ENCODE measurements at places on chromosomes 16 and 17.

DNA sequence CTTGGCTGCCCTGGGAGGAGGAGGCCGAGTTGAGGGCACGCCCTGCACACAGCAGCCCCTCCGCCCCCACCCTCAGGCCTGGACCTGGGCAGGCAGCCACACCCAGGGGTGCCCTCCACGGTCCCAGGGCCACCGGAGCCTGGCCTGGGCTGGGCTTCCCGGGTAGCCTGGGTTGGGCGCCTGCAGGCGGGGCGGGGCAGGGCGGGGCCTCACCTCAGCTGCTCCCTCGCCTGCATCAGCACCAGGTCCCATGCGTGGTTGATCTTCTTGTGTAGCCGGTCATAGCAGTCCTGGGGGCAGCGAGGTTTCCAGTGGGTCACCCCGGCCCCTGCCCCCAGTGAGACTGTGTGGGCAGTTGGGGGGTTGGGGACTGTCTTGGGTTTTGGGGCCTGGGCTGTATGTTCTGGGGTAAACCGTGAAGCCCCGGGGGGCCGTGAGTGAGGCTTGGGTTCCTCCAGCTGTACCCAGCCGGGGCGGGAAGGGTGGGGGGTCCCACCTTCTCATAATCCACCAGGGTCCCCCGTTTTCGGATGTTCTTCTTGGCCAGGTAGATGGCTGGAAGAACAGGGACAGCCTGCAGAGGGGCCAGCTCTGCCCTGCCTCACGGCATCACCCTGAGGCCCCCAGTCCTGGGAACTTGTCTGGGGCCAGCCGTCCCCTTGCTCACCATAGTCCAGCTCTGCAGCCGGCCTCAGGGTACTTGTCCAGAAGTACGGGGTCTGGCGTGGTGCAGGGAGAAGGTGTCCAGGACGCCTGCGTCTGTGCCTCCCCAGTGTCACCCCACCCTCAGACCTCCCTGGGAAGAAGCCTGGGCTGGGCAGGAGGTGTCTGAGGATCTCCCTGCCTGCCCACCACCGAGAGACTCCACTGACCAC, 2.0 kb downstream of the RGS11 start:
- no peak for DNase-seq

GRCh38 chr17:64779376-64780095, 117.4 kb upstream of the SMURF2 start:
- no peak for DNase-seq

- no peak for DNase-seq
These were observed 4.7 kb downstream of the RFNG start for GRCh38 chr17:82046903-82047302.

GRCh38 chr17:72665852-72666851, 426.3 kb downstream of the SLC39A11 start:
- no peak for DNase-seq

GRCh38 chr16:87721622-87722585, 43.9 kb downstream of the KLHDC4 start:
- no peak for DNase-seq

GRCh38 chr16:60541535-60541934, 1494.7 kb downstream of the CDH8 start:
- DNase-seq = no peak

DNA sequence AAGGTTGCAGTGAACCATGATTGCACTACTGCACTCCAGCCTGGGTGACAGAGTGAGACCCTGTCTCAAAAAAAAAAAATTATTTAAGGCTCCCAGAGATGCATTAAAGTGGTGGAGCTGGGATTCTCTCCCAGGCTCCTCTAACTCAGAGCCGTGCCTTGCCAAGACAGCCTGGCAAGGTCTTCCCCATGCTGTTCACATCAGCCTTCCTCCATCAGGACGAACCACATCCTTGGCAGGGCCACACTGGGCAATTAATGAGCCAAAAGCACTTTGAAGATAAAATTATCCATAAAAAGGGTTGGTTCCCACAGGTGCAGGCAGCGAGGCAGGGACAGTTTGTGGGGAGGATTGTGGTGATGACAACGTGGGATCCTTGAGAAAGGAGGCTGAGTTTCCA, 19.8 kb upstream of the BBS2 start:
- no peak for DNase-seq

- DNase-seq = no peak
These were observed 2.7 kb downstream of the C1QTNF1 start for GRCh38 chr17:79026376-79027273.

GRCh38 chr16:22317625-22318024, 20.4 kb downstream of the POLR3E start:
- DNase-seq = no peak

DNA sequence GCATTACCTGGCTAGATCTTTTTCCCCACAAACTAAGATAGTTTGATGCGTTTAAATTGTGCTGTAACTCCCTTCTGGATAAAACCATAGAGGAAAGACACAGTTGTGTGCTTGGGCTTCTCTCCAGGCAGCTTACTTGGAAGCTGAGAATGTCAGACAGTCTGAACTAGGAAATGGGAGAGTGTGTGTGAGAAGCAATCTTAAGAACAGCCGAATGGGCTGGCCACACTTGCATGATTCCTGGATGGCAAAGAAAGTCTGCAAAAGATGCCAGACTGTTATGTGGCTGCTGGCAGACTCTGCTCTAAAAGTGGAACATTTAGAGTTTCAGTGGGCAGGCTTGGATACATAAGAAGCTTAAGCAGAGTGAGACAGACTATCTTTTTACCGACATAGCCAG, 384.3 kb upstream of the PSMD7 start:
- DNase-seq = no peak

GRCh38 chr16:87238361-87238715, 78.9 kb downstream of the C16orf95 start:
- DNase-seq = no peak

DNA sequence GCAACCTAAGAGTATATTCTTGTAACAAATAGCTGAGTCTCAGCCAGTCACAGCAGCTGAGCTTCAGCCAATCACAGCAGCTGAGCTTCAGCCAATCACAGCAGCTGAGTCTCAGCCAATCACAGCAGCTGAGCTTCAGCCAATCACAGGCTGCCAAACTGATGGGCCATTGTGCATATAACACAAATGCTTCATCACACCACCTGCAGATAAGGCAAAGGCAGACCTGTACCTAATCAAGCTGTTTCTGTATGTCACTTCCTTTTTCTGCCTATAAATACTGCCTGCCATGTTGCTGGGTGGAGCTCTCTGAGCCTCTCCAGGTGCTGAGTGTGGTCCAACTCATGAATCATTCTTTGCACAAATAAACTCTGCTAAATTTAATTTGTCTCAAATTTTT, 19.9 kb downstream of the MYH13 start:
- no peak for DNase-seq

DNA sequence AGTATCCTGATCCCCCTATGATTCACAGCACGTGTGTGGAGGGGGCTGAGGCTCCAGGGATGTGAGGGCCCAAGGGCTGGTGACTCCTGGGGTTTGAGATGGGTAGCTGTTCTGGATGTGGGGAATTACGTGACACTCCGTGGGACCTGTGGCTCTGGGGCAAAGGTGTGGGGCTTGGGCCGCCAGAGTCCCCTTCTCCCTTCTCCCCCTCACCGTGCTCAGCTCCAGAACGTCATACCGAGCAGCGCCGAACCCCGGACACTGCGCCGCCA, 7.2 kb downstream of the PLEKHH3 start:
- DNase-seq = no peak

GRCh38 chr16:23922406-23922805, 86.6 kb downstream of the PRKCB start:
- no peak for DNase-seq

DNA sequence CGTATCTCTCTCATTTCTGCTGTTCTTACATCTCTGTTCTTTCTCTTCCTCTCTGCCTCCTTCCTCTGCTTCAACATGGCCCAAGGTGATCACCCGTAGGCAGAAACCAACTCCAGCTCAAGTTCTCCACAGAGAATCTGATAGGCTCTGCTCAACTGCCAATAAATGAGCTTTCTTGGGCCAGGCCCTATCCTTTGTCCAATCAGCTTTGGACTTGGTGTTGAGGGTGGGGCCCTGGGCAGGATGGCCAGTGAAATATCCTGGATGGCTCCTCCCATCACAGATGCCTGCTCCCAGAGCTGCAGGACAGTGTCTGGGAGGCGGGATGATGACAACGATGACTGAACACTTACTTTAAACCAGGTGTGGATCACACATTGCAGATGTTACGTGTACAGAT, 17.4 kb upstream of the BRD7 start:
- DNase-seq = no peak

DNA sequence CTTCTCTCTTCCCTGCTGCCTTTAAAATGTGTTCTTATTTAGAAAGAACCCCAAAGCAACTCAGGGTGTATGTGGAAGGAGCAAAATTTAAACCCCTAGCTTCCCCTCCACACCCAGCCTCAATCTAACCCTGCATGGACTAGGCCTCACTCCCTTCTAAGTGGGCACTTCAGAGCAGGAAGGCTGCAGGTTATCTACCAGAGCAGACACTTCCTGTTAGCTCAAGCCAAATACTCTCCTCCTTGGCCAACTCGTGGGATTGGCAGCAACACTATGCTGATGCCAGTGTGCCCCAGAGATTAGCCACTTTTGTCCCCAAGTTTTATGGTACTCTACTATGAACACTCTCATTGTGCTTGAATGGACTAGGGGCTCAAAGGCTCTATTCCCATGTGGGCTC, 35.6 kb downstream of the CCDC42 start:
- no peak for DNase-seq

DNA sequence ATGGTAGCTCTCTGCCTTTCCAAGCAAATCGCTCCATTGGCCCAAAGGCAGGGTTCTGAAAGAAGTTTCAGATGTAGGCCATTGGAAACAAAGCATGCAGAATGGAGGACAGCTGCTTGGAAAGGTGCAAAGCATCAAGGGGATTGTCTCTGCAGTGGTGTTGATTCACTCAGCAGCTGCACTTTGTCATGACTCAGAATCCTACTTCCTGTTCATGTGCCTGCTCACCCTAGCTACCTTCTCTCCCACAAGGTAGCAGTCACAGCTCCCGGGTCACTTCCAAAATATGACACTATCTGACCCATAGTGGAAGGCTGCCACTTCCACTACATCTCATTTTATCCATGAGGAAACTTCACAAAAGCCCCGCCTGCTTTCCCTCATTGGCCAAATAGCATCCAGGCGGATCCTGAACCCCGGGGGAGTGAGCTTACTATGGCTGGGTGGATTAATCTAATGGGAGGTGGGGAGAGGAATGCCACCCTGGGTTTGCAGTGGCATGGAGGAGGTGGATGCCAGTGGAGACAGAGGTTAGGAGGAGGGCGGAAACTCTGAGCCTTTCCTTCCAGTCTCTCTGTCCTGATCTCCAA, 74.7 kb upstream of the NKD1 start:
- no peak for DNase-seq

DNA sequence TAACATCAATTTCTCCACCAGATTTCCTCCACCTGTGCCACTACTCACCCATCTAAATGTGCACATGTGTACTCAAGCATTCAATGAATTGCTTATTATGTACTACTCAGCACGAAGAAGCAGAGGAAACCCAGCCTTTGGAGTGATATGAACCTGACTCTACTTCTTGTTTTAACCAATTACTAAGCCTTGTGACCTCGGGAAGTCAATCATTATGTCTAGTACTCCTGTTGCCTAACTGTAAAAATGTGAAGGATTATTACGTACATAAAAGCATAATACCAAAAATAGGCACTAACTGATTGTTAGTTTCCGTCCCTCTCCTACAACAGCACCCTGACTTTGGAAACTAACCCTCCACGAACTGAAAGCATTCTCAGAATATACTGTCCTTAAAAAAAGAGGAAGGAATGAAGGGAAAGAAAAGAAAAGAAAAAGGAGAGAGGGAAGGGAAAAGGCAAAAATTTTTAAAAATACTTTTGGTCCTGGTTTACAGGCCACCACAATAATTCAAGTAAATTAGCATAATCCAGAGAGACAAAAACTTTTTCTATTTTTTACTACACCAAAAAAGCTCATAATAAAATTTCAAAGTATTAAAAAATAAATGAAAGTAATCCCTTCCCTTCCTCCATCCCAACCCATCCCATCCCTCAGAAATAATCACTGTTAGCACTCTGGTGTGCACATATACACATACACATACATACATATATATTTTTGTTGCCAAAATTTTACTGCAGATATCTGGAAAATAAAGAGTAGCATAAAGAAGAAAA, 53.6 kb downstream of the KANSL1 start:
- no peak for DNase-seq

GRCh38 chr17:59254742-59255141, 34.4 kb downstream of the GDPD1 start:
- DNase-seq = no peak

GRCh38 chr17:3890082-3890877, 2.6 kb downstream of the CAMKK1 start:
- no peak for DNase-seq

GRCh38 chr17:75668489-75668888, 1.4 kb downstream of the SAP30BP start:
- no peak for DNase-seq

GRCh38 chr17:30241051-30241450, 5.6 kb upstream of the SLC6A4 start:
- DNase-seq = no peak

DNA sequence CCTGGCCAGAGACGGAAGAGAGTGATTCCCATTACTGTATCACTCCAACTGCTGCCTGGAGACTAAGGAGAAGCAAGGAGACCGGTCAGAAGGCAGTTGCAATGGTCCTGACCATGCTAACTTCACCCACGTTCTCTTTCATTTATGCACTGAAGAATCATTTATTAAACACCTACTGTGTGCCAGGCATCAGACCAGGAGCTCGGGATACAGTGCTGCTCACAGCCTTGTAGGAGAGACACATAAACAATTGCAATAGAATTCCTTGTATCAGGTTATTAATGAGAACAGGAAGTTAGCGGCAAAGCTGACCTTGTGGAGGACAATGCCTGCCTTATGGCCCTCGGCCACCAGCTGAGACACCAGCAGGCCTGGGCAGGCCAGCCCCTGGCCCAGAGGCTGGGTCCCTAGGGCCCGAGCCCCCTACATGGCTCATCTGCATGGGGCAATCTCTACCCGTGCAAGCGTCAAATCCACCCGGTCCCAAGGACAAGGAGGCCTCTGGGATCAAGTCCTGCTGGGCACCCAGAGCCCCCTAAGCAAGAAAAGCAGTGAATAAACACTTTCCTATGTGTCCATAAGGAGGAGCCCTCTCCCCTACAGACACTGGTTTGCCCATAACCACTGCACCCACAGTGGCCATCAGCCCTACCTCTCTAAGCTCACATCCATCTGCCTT, 8.6 kb upstream of the ENPP7 start:
- DNase-seq = no peak

GRCh38 chr16:53209429-53209828, 154.6 kb downstream of the CHD9 start:
- DNase-seq = no peak

GRCh38 chr17:7867881-7868329, 10.1 kb downstream of the CYB5D1 start:
- no peak for DNase-seq

DNA sequence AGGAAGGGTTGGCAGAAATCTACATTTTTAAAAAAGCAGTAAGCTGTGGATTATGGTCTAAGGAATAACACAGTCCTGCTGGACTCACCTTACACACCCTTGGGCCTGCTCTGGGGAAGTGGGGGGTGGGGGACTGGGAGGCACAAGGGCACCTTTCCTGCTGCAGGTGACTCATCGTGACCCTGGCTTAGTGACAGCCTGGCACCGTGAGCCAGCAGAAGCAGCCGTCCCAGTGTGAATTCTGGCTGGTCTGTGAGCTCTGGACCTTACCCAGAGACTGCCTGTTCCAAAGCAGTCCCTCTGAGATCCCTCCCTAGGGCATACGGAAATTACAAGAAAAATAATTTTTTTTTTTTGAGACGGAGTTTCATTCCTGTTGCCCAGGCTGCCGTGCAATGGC, 4.2 kb upstream of the CRK start:
- DNase-seq = no peak

GRCh38 chr16:12340151-12340733, 363.7 kb downstream of the SNX29 start:
- DNase-seq = no peak

- no peak for DNase-seq
These were observed 8.1 kb downstream of the SMURF2 start for GRCh38 chr17:64653985-64654355.

Data from stimulated activated CD8-positive, alpha-beta memory T cell treated with anti-CD3 and anti-CD28 coated beads, Interleukin-7, amount 100 ng/mL, for 24 hours (primary cell).